Stimulated activated CD4-positive, alpha-beta T cell treated with anti-CD3 and anti-CD28 coated beads, Interleukin-2, amount 100 ng/mL, for 24 hours (primary cell): ENCODE measurements at places on chromosomes 6 and 20.

- no peak for DNase-seq
These were observed 77.0 kb downstream of the ADTRP start for GRCh38 chr6:11701573-11701972.

GRCh38 chr20:29472606-29473005 lies 1784.9 kb upstream of the DEFB115 start:
- no peak for DNase-seq

DNA sequence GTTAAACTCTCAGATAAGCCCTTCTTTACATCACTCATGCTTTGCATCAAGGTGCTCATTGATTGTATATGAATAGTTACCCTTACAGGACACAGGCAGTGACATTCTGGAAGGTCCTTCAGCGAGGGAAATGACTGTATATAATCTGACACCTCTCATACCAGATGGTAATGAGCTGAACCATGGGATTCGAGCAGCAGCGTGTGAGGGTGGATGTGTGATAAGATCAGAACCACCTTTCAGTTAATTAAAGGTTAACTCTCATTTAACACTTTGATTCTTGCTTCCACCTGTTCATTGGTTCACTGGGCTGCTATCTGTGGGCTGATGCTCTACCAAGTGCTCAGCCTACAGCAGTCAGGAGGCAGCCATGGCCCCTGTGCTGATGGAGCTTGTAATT lies 24.2 kb downstream of the NEDD9 start:
- no peak for DNase-seq

GRCh38 chr6:115362234-115362633 lies 698.5 kb downstream of the FRK start:
- DNase-seq: no peak

DNA sequence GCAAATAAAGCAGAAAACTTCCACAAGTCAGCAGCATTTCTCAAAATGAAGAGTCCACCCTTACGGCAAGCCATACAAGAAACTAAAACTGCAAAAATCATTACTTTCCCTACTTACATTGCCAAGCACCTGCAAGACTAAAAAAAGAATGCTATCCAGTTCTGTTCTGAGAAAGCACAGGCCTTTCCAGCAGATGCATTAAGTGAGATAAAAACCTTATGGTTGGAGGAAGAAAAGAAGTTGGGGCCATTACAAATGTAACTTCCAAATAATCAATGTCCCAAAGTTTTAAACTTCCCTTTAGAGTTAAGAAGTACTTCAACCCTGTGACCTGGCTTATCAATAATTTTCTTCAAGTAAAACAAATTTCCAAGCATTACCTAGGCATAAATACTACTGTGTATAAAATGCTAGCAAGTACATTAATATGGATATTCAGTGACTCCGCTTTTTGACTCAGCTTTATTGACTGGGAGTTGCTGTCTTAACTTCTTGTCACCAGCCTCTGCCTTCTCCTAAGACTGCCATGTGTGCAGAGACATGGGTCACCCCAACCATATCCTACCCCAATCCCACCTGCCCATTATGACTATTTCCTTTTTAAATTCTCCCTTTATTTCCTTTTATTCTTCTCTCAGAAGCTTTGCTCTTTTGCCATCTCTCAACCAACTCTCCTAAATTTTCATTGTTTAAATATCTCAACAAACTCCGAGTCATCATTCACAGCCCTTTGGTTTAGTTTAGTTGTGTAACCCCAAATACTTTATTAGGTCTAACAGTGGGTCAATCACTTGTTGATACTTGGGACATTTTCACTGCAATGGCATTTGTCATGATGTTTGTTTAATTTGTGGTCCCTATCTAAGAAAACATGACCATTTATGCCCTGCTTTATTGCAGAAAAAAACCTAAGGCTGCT lies 49.7 kb downstream of the SLC22A23 start:
- no peak for DNase-seq
